A549 treated with RU486 at 1 μM for 4 hours (cell line): ENCODE measurements at places on chromosomes 16 and 17. TPM values are rescaled to one million over a fixed set of nuclear protein-coding genes. Genes with fewer than 3 reads are reported as not detected.

The PHAF1 gene
- 22.5 to 25.5 TPM (median 24.4 TPM) in 5 replicates for total RNA-seq

The JUP gene
- total RNA-seq: 81.9 to 128 TPM (median 113 TPM) in 5 replicates

The KRTAP17-1 gene
- not detected in 5 replicates for total RNA-seq

The RNF227 gene
- 0.98 to 1.9 TPM (median 1.4 TPM) in 5 replicates for total RNA-seq

The VAT1L gene
- 0.03 TPM in 1 of 5 replicates, not detected in the others for total RNA-seq

The MRPL28 gene
- 119 to 135 TPM (median 129 TPM) in 5 replicates for total RNA-seq

The PABPN1L gene
- total RNA-seq: not detected in 5 replicates

The NPIPA3 gene
- 0.91 to 2.0 TPM (median 1.4 TPM) in 5 replicates for total RNA-seq

The HBQ1 gene
- total RNA-seq: 6.1 to 7.9 TPM (median 6.9 TPM) in 5 replicates

The ZNF205 gene
- 9.2 to 14.3 TPM (median 13.2 TPM) in 5 replicates for total RNA-seq

The SEZ6 gene
- total RNA-seq: 0.05 TPM in 1 of 5 replicates, not detected in the others

The CTRB1 gene
- total RNA-seq: not detected in 5 replicates

The TNRC6C gene
- total RNA-seq: 1.3 to 3.3 TPM (median 2.2 TPM) in 5 replicates

The IKZF3 gene
- not detected in 5 replicates for total RNA-seq

The TBC1D26 gene
- 0.15 TPM in 1 of 5 replicates, not detected in the others for total RNA-seq

The HSD11B2 gene
- 1.2 to 1.8 TPM (median 1.7 TPM) in 5 replicates for total RNA-seq

The C1QTNF8 gene
- not detected in 5 replicates for total RNA-seq
